SJSA1 (cell line): ENCODE measurements at places on chromosomes 5 and 9. TPM values are rescaled to one million over a fixed set of nuclear protein-coding genes. Genes with fewer than 3 reads are reported as not detected.

DNA sequence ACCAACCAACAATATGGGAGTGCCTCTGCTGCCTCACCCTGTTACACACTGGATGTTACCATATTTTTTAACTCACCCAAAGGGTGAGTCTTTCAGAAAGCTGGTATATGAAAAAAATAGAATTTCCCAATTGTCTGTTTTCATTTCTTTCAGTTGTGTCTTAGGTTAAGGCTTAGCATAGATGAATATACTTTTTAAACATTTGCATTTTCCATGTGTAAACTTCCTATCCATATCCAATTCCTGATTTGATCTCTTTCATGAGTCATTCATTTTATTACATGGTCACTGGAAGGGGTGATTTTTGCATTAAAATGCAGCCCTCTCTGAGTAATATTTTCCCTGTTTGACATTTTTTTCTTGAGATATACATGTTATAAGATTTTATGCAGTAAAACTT lies 406.5 kb downstream of the SEMA5A start:
- DNase-seq: no peak

Gene IGFBPL1
- total RNA-seq: 1.7 and 9.1 TPM in 2 replicates

GRCh38 chr9:77838986-77839385 lies 190.9 kb upstream of the GNA14 start:
- DNase-seq: no peak

DNA sequence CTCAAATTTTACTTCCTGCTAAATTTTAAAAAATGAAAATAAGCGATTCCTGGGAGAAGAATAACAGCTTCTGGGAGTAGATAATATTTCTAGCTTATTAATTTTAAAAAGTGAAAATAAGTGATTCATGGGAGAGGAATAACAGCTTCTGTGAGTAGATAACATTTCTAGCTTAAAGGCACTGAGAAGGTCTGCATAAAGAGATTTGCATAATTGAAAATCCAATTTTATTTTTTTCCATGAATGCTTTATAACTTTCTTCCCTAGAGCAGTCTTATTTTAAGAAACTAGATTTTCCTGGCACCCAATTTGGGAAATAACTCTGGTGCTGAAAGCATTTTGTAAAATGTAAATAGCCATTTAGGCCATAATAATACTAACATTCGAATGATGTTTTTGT lies 65.9 kb upstream of the ASTN2 start:
- no peak for DNase-seq

GRCh38 chr9:134592018-134592818 lies 49.4 kb upstream of the COL5A1 start:
- DNase-seq: peak; percentile 92

Gene RPL35
- total RNA-seq: 1,575 and 1,653 TPM in 2 replicates

DNA sequence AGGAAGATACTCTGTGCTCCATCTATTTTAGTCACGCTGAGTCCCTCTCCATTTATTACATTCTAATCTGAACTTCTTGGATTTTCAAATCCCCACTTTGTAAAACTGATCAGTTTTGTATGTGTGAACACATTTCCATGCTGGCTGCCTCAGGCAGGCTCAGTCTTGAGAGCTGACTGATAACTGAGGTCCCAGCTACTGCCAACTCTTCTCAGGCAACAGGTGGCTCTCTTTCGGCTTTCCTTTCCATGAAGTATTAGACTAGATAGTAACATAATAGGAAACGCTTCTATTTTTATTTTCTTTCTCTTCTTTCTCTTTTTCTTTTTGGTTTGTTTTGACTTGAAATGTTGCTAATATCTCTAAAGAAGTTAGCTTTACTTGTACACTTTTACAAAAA lies 138.4 kb downstream of the TARS1 start:
- DNase-seq: no peak

DNA sequence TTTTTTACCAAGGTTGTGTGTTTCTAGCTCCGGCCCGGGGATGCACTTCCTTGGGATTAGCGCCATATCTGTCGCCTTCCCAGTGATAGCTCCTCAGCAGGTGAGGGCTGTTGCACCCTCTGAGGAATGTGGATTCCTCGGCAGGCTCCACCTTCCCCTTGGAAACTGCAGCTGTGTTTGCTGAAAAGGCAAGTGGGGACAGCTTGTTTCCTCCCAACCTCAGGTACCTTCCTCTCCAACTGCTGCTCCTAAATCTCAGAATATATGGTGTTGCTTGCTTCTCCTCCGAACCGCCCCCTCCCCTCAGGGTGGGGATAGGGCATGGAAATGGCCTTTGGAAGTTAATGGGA lies 1.3 kb downstream of the SLC1A1 start:
- no peak for DNase-seq

Gene PCDHB5
- total RNA-seq: 25.2 and 27.3 TPM in 2 replicates

DNA sequence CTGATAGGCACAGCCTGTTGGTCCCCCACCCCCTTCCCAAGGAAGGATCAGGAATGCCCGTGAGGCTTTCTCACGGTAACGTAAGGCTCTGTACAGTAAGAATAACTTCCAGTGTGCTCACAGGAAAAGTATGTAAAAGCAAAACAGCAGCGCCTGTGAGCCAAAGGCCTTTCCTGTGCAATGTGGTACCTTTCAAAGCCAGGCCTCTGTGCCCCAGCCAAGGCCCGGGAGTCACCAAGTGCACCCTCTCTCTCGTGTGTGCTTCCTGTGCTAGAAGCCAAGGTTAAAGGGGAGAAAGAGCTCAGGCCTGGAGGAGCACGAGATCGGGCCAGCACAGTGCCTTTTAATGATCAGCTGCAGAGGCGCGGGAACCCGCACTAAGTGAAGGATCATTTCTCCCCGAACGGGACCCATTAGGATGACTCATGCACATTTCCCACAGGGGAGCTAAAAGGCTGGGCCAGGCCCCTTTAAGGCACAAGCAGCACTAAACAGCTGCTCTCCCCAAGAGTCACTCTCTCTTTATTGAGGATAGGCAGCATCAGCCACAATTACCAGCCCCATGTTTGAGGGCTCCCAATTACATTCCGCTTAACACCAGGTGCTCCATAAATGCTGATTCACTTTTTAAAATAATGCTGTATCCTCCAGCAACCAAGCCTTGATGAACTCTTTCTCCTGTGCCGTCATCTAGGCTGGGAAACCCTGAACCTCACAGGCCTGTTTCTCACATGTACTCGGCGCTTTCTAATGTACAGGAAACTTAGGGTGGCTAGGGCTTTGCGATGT lies 42.8 kb downstream of the SHB start:
- DNase-seq: peak; percentile 90

GRCh38 chr5:106959387-106959786 lies 711.4 kb downstream of the EFNA5 start:
- no peak for DNase-seq

DNA sequence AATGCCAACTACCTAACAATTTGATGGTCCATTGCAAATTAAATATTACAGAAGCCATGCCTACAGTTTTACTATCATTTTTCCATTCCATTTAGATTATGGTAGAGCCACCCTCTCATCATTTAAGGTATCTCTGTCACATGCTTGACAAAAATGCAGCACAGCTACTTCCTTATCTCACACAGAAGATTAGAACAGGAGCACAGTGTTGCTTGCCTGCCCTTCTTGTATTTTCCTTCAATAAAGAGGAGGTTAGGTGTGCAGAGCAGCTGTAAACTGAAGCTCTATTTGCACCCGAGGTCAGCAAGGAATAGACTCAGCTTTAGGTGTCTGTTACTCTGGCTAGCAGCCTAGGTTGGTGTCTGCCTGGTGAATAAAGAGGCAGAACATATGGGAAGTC lies 51.5 kb upstream of the ATP10B start:
- no peak for DNase-seq

DNA sequence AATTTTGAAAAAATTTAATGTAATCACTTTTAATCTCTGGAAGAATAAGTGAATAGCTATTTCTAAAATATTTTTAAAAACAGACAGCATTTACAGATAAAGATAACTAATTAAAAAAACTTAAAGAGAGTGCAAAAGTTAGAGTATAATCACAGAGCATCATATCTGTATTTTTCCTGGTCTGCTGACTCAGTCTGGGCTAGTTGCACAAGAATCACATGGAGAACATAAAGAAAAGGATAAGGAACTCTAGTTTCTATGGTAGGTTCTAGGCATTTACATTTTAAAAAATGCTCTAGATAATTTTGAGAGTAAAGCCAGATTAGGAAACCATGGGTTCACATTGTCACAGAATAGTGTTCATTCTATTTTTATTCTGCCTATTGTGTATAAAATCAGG lies 347.4 kb downstream of the PSAT1 start:
- DNase-seq: no peak

Gene PCDHB14
- 18.6 and 28.4 TPM in 2 replicates for total RNA-seq
